ENCODE measurements at places on chromosomes 6 and 20.

DNA sequence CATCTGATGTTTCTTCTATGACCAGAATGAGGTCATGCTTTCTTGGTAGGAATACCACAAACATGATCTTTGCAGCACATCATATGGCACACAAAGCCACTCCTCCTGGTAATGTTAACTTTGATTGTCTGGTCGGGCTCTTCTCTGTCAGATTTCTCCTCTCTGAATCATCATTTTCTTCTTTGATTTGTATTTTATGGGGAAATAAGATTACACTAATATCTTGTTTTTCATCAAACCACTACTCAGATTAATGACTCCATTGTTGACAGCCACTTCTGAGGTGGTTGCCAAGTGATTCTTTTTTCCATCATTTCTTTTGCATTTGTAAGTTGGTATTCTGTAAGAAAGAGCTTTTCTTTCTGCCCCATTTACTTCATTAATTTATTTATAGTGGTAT, 29.5 kb downstream of the TRMT11 start:
- DNase-seq = no peak

- DNase-seq = no peak
These were observed 50.2 kb upstream of the GNRH2 start for GRCh38 chr20:2993250-2993649.

DNA sequence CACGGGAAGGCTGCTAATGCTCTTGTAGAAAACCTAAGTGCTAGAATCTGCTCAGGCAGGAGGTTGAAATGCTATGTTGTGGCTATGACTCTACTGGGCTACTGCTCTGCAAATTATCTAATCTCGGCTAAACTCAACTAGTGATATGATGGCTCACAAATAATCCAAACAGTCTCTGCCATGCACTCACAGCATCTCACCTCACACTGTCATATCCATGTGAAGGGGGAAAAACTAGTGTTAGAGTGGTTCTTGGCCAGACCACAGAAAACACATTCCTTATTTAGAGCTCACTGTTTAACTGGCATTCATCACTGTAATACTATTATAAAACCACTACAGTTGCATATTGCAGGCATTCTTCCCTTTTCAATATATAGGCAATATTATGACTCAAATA, 81.8 kb upstream of the DST start:
- DNase-seq = no peak

- DNase-seq = no peak
These were observed 60.0 kb downstream of the JARID2 start for GRCh38 chr6:15305909-15306308.

GRCh38 chr20:56445130-56445529, 23.3 kb upstream of the RTF2 start:
- DNase-seq = no peak

- DNase-seq = no peak
These were observed 96.9 kb downstream of the TBX18 start for GRCh38 chr6:84667252-84668213.

DNA sequence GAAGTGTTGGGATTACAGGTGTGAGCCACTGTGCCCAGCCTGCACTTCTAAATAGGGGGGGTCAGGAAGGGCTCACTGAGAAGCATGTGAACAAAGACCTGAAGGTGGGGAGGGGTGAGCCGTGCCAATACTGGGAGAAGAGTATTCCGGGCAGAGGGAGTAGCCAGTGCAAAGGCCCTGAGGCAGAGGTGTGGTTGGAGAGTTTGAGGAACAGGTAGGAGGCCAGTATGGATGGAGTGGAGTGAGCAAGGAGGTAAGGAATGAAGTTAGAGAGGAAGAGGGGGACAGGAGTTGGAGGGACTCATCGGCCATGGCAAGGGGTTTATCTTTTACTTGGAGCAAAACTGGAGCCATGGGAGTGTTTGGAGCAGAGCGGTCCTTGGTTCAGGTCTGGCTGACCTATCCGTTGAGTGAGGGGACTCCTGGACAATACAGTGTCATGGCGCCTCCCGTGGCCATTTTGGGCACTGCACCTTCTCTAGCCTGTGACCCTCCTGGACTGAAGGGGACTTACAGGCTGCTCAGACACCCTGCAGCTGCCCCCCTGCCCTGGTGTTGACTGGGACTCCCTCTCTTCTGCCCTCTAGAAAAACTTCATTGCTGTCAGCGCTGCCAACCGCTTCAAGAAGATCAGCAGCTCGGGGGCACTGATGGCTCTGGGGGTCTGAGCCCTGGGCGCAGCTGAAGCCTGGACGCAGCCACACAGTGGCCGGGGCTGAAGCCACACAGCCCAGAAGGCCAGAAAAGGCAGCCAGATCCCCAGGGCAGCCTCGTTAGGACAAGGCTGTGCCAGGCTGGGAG, 12.1 kb downstream of the FOXS1 start:
- peak; percentile 54 for DNase-seq

GRCh38 chr6:10404799-10405512, 9.9 kb downstream of the TFAP2A start:
- DNase-seq = no peak

DNA sequence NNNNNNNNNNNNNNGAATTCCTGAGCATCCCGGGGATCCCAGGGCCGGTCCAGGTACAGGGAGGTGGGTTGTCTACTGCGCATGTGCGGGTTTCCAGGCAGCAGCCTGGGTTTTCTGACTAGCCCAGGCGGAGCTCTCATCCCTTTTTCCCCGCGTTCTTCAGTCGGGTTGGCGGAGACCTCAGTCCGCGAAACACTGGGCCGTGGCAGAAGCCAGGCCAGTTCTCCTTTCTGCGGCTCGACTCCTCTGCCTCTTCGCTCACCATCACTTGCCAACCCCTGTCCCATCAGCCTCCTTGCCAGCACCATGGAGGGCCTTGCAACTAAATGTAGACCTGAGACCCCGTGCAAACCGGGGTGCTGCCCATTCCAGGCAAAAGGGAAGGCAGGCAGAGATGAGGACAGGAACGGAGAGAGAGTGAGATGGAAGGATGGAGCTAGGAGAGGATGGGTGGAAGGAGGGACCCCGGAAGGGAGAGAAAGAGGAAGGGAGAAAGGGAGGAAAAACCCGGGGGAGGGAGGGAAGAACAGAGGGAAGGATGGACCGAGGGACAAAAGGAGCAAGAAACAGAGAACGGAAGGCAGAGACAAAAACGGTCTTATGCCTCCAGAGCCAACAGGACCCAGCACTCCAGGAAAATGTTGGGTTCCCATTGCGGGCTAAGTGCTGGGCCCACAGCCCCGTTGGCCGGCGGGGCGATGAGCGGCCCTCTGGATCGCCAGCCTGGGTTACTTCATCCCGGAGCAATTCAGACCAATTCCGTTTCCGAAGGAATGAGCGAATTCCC, 445.4 kb upstream of the DEFB115 start:
- DNase-seq = no peak

- no peak for DNase-seq
These were observed 127.6 kb downstream of the EDN3 start for GRCh38 chr20:59428006-59428405.

All from activated CD8-positive, alpha-beta memory T cell treated with anti-CD3 and anti-CD28 coated beads for 48 hours (primary cell).